ENCODE measurements at places on chromosomes 2 and 18.

DNA sequence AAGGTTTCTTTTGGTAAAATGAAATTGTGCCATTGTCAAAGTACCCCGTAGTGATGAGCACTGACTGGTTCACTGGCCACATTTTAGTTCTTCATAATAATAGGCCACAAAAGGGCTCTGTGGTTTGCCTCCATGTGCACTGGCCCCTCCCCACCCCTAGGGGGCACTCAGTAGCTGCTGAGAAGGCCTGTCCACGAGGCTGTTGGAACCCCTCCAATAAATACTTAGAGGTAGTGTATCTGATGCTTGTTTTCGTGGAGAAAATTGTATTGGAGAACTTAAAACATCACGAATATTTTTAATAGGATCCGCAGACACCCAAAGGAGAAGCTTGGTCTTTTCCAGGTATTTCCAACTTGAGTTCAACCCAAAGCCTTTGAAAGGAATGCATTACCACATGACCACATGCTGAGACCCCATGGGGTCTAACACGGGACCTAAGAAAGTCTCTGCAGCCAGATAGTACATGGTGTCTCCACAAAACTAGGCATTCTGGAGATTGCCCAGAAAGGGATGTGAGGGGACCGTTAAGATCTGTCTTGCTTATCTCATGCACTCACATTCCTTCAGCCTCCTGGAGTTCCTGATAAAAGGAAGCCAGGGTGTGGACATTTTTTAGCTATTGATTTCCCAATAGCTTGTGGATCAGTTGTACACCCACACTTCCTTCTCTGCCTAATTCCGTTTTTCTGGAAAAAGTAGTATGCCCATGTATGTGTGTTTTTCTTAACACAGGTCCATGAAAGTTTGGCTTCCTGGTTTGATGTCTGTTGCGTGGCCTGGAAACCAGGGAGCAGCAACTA is 28.5 kb upstream of the NOSTRIN start:
- no peak for ATAC-seq

GRCh38 chr2:153717060-153717459 is 154.7 kb upstream of the GALNT13 start:
- no peak for ATAC-seq

DNA sequence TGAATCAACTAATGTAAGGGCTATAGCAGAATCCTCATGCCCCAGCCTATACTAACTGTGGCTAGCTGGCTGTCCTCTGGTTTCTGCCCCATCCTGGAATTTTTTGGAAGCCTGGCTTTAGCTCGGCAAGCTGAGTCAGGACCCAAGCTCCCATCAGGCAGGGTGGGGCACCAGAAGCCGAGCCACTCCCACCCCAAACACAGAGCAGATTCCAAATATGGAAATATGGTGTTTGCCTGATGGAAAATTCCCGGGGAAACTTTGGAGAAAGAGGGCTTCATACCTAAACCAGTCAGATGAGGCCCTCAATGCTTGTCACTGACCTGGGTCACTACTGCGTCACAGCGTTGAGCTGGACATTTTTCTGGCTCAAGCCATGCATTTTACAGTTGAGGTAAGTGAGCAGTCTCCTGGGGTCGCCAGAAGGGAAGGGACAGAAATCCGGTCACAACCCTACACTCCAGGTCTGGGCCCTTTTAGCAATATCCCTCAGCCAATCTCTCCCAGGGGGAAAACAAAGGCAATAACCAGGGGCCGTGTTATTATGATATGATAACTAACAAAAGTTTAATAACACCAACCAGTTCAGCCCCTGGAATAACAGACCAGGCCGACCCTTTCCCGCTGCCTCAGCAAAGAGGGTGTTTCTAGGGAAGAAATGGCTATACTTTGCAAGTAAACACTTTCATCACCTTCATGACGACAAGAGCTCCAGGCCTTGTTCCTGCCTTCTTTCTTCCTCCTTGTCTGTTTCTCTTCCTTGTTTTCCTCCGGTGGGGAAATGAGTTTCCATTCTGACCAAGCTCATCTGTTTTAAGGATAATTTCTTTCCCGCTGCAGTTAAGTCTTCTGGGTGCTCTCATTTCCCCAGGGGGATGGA is 37.7 kb downstream of the PSD4 start:
- no peak for ATAC-seq

- ATAC-seq, result no peak
Observed at GRCh38 chr2:12320991-12321641, 395.6 kb upstream of the TRIB2 start.

- no peak for ATAC-seq
Observed at GRCh38 chr2:135688978-135689377, 52.7 kb upstream of the UBXN4 start.

Measured in activated CD4-positive, CD25-positive, alpha-beta regulatory T cell treated with anti-CD3 and anti-CD28 coated beads, Interleukin-2, amount 50 U/mL, for 24 hours (primary cell).